Fibroblast of villous mesenchyme (primary cell): ENCODE measurements at places on chromosomes 13 and 19. TPM values are rescaled to one million over a fixed set of nuclear protein-coding genes. Genes with fewer than 3 reads are reported as not detected.

The MISP gene
- total RNA-seq, result under 0.01 and 0.43 TPM in 2 replicates

The DLEU7 gene
- total RNA-seq, result not detected in 2 replicates

The SHD gene
- not detected in 2 replicates for total RNA-seq

The C13orf42 gene
- not detected in 2 replicates for total RNA-seq

The SPACA4 gene
- not detected in 2 replicates for total RNA-seq

The NUFIP1 gene
- total RNA-seq, result 4.2 and 4.7 TPM in 2 replicates

The VSTM1 gene
- 0.43 TPM in 1 of 2 replicates, not detected in the other for total RNA-seq

The ZNF844 gene
- 1.3 and 1.7 TPM in 2 replicates for total RNA-seq

The TTC9B gene
- not detected in 2 replicates for total RNA-seq
